ENCODE measurements at places on chromosomes 1 and 21.
A peak's percentile ranks its signal among the peaks of the same experiment; 100 is the strongest.

DNA sequence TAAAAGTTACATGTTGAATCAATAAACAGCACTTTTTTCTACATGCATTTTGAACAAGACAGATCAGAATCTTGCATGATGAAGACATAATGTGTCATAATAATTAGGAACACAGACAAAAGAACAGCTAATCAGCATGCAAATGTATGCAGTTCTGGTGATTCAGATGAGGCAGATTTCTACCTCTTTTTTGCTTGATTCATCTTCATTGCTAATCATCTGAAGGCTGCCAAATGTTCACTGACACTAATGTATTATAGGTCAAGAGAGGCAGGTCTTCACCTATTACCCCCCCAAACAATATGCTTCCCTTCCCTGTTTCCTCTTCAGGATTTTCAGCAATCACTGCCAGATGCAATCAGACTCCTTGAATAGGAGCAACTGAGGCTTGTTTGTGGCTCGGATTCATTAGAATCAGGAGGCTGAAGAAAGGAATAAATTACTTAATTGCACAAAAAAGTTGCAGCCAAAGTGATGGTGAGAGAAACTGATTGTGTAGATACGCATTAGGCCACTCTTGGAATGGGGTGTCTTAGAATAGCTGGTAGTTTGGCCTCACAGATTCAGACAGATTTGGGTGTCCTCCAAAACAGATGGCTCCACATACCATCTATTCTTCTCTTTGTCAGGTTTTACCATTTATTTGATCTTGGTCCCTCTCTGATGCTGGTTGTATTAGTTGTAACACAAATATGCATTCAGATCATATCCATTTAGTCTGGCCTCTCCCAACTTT lies 275.4 kb downstream of the RPS6KC1 start:
- no peak for DNase-seq

DNA sequence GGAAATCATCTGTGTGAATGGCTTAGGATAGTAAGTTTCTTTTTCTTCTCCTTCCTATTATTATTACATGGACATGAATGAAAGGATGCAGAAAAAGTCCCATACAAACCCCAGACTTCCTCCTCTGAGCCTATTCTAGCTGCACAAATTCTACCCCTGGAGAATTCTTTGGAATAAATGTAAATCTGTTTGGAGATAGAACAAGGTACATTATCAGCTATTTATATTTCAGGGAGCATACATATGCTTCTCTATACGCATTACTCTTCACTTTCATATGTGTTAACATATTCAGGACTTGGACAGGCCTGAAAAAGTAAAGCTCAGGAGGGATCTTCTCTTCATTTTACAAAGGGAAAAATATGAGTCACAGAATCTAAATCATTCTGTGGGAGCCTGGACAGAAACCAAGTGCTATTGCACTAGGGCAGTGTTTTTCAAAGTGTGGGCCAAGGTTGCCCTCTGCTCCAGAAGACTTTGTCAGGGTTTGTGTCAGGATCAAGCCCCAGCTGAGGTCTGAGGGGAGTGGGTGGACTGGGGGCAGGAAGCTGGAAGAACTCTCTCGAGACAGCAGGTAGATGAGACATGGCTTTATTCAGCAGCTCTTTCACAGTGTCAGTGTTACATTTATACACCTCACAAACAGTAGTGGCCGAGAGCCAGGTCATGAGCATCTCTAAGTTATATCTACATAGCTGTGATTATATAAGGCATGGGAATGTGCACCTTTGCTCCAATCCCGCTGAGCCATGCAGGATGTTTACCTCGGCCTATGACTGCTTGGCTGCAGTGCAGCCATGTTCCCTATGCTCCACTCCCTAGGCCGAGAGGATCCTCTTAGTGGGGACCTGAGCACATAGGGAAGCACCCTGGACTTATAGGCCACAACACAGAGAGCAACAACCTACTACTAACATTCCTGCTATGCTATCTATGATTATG lies 114.3 kb downstream of the GDAP2 start:
- no peak for DNase-seq

DNA sequence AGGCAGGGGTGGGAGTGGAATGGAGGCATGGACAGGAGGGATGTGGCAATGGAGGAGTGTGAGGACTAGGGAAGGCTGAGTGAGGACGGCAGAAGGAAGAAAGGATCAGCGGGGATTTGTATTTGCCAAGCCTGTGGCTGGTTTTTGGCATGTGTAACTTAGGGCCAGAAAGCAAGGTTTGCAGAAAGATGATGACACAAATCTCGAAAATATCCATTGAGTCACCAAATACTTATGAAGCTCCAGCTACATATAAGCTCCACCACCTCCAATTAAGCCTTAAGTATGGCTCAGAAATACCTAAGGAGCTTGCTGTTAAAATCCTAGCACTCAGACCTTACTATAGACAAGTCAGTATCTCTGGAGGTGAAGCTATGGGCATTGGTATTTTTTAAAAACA lies 90.1 kb downstream of the OMA1 start:
- DNase-seq, result no peak

DNA sequence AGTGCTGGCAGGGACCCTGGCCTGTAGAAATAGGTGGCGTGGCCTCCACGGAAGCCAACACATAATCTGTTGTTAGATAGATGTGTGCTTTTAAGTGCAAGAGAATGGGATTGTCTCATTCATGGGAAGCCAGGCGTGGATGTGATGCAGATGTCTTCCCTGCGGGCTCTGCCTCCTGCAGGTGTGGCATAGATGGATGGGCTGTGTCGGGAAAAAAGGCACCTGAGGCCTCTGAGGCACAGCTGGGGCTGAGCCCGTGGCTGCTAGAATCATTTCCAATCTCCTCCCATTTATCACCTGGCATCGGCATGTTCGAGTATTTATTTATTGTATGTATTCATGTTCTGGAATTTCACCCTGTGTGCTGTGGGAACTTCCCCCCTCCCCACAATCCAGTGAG lies 353.4 kb upstream of the AJAP1 start:
- DNase-seq, result no peak

DNA sequence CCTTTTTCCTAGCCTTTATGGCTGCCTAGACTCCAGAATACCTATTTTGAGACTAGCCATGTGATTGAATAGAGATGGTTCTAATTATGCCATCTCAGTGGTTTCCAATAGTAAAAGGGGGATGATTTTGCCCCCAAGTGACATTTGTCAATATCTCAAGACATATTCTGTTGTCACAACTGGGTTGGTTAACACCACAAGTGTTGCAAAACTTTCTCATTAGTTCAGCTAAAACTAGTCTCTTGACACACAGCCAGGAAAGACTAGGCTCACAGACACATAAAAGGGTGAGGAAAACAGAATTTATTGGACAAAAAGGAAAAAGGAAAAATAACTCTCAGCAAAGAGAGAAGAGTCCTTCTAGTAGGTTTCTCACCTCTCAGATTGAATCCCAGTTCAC lies 39.9 kb upstream of the GBP5 start:
- DNase-seq, result no peak

- no peak for DNase-seq
Observed at GRCh38 chr21:46381541-46381940, 57.6 kb downstream of the PCNT start.

GRCh38 chr1:3327936-3328590 lies 126.4 kb upstream of the ARHGEF16 start:
- no peak for DNase-seq

- peak; percentile 84 for DNase-seq
Observed at GRCh38 chr1:92484472-92485380, 2.0 kb downstream of the GFI1 start.

- DNase-seq, result no peak
Observed at GRCh38 chr1:107976431-107976830, 11.5 kb upstream of the VAV3 start.

DNA sequence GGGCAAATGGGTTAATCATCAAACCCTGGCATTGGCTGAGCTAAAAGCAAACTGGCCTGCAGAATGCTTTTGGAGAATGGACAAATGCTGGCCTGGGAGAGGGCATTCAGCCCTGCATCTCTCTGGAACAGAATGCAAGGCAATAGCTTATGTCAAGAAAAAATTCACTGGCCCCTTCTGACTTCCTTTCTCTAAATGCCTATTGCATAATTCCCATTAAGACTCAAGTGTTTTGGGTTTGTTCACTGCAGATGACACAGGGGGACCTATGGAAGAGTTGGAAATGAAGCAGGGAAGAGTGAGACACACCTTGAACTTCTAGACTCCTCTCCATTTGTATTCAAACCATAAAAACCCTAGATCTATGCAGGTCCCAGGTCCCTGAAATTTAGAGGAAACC lies 15.9 kb downstream of the PEA15 start:
- no peak for DNase-seq

GRCh38 chr1:53799141-53799540 lies 39.0 kb downstream of the NDC1 start:
- no peak for DNase-seq

All from cardiac septum (tissue), 1 donor.